Cardiac ventricle fibroblast (primary cell): ENCODE measurements at places on chromosomes 16 and 17. TPM values are rescaled to one million over a fixed set of nuclear protein-coding genes. Genes with fewer than 3 reads are reported as not detected.

The DOK4 gene
- 39.1 and 54.1 TPM in 2 replicates for total RNA-seq

The ZFHX3 gene
- 13.4 and 14.6 TPM in 2 replicates for total RNA-seq

The TPSAB1 gene
- total RNA-seq, result not detected in 2 replicates

The ABCA10 gene
- 2.8 TPM in 2 replicates for total RNA-seq
